ENCODE measurements at places on chromosomes 6 and 20. TPM values are rescaled to one million over a fixed set of nuclear protein-coding genes. Genes with fewer than 3 reads are reported as not detected.

Gene STXBP5
- total RNA-seq = 60.7 TPM

Gene GHRH
- not detected for total RNA-seq

Gene CTAGE9
- total RNA-seq = not detected

Gene ZC2HC1B
- not detected for total RNA-seq

Gene RAB44
- total RNA-seq = under 0.01 TPM

Gene ADGB
- total RNA-seq = not detected

Gene DNAH8
- total RNA-seq = 0.44 TPM

Gene GPX6
- not detected for total RNA-seq

Gene TMC2
- not detected for total RNA-seq

Gene CCN6
- not detected for total RNA-seq

Gene BTNL2
- not detected for total RNA-seq

Gene FRK
- total RNA-seq = 1.5 TPM

Gene PROKR2
- total RNA-seq = not detected

Gene SLC35D3
- total RNA-seq = not detected

Gene KCNG1
- total RNA-seq = 15.2 TPM

Gene IL17F
- total RNA-seq = not detected

Gene CST3
- 383 TPM for total RNA-seq

Gene RHAG
- total RNA-seq = not detected

Gene ITCH
- total RNA-seq = 69.2 TPM

Gene C6orf132
- total RNA-seq = 0.29 TPM

Gene DAAM2
- 7.4 TPM for total RNA-seq

Gene GMPR
- total RNA-seq = 15.3 TPM

Gene CD109
- 34.1 TPM for total RNA-seq
